CD4-positive, alpha-beta T cell treated with Interferon alpha-2 for 1 hour (primary cell): ENCODE measurements at places on chromosomes 3 and 15.

- no peak for DNase-seq
Observed at GRCh38 chr3:36302158-36302509, 78.2 kb upstream of the STAC start.

DNA sequence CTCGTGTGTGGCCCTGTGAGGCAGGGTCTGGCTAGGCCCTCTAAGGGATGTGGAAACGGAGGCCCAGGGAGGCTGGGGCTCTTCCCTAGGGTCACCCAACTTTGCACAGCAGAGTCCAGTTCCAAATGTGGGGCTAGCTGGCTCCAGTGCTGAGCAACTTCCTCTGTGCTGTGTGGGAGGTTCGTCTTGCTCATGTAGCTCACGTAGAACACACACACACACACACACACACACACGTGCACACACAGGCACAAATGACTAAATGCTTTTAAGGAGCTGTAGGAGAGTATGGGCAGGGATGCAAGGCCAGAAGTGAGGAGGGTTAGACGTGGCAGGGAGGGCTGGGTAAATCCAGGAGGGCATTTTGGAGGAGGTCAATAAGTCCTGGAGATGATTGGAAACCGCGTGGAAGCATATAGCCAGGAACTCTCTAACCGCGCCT is 213.8 kb downstream of the RPLP1 start:
- DNase-seq, result no peak

- no peak for DNase-seq
Observed at GRCh38 chr15:39843565-39843964, 60.9 kb upstream of the FSIP1 start.

GRCh38 chr3:156230278-156230900 is 110.0 kb downstream of the KCNAB1 start:
- DNase-seq, result no peak

DNA sequence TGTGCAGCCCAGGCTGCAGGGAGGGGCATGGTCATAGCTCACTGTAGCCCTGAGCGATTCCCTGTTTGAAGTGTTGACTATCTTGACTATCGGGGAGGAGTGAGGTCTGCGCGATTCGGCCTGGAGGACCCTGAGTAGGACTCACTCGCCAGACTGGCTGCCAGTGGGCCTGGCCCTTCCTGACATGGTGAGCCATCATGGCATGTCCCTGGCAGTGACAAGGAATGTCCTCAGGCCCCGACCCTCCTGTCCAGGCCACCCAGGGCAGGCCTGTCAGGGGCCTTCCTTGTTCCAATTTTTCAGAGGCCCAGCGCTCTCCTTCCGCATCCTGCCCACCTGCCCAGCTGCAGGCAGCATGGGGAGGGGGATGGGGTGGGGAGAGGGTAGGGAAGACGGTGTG is 5.2 kb upstream of the OCA2 start:
- no peak for DNase-seq
